ENCODE measurements at places on chromosomes 11 and 22.

DNA sequence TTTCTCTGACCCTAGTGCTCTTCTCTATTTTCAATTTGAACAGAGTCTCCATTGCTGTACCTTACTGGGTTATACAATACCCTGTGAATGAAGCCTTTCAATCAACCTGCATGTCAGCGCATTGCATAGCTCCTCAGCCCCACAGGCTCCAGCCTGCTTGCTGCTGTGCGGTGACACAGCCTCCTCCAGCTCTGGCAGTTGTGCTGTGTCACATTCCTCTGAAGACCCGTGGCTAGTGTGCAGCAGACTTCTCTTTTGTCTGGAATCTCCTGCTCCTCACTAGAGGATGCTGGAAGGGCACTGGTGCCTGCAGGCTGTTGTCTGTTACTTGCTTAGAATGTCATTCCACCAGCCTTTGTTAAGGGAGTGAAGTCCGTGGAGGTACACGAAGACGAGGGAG, 390.1 kb upstream of the B3GAT1 start:
- DNase-seq = peak; percentile 76

DNA sequence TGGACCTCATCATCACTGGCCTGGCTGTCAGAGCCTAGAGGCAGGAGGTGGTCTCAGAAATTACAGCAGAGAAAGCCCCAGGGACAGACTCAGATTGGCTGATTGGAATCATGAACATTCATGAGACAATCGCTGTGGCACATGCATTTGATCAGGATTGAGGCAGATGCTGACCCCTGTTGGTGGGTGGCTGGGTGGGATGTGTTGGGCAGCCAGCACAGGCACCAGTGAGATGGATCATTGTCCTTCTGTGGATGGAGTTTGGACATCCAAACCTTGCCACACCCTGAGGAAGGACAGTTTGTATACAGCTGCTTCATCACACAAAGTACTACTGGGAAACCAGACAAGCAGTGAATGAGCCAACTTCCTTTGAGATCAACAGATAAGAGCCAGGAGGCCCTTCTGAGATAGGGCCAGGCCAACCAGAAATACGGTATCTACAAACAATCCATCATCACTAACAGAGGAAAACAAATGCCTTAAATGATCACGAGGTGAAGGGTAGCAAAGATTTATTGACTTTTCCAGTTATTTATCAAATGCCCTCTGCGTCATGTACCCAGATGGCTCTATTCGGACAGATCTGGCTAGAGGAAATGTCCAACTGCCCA, 17.3 kb downstream of the COMMD9 start:
- no peak for DNase-seq

DNA sequence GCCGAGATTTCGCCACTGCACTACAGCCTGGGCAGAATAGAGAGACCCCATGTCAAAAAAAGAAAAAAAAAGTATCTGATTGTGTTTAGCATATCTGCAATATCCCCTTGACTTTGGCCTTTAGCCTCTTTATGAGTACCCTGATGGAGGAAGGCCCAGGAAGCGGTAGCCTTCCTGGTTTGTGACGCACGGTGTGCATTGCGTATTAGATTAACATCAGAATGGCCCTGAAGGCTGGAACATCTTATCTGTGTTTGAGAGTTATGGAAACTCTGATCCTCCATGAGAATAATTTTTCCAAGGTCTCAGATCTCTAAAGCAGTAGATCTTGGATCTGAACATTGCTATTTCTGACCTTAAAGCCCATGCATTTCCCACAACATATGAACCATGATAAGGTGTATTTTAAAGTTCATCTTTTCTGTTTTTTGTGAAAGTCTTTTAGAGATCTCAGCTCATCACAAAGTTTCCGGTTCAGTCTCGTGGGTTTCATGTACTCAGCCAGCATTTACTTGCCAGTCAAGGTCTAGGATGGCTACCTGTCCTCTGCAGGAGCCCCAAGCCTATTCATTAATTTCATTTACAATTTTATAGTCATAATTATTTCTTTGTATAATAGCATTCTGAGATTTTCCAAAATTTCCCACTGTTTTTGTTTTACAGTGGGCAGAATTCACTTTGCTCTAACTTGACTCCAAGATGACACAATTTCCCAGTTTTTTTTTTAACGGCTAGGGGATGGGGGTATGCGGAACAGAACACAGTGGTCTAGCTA, 605 bp upstream of the FDX1 start:
- DNase-seq = no peak

DNA sequence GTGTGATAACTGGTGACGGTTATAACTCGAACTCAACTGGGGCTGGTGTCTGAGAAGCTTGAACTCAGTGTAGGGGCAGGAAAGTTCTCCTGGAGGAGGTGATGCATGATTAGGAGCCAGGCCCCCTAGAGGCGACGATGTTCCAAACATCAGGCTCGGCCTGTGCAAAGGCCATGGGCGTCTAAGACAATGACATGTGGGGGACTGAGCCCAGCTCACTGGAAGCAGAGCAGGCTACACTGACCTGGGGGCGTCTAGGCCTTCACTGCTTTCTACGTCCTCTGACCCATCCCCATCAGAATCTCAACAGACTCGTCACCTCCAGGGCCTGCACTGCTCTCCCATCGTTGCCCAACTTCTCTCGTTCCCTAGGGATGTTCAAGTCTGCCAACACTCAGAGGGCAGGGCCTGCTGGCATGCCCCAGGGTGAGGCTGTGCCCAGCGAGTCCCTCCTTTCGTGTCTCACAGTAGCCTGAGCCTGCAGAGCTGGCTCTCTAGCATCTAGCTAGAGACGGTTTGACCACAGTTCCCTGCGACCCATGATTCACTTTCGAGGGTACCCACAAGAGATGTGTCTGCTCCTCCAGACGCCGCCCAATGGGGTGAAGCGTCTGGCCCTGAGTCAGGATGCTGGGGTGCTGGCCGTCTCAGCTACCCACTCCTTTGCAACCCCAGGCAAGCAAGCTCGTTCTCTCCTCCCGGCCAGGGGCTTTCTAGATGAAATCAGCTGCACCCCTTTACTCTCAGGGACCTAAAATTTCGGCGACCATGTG, 1.1 kb upstream of the ATG16L2 start:
- peak; percentile 87 for DNase-seq

- DNase-seq = no peak
Observed at GRCh38 chr11:130689222-130689908, 226.9 kb downstream of the SNX19 start.

- no peak for DNase-seq
Observed at GRCh38 chr11:107177106-107177477, 158.8 kb upstream of the GUCY1A2 start.

- DNase-seq = no peak
Observed at GRCh38 chr11:68912254-68912653, 8.6 kb downstream of the IGHMBP2 start.

- DNase-seq = no peak
Observed at GRCh38 chr11:107478922-107479321, 21.3 kb upstream of the CWF19L2 start.

DNA sequence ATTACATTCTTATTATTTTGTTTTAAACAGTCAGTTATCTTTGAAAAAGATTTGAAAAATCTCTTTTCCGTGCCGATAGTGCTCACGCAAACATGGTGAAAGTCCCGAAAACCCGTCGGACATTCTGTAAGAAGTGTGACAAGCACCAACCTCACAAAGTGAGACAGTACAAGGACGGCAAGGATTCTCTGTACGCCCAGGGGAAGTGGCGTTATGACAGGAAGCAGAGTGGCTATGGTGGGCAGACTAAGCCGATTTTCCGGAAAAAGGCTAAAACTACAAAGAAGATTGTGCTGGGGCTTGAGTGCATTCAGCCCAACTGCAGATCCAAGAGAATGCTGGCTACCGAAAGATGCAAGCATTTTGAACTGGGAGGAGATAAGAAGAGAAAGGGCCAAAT, 28.7 kb upstream of the CTSD start:
- DNase-seq = no peak

DNA sequence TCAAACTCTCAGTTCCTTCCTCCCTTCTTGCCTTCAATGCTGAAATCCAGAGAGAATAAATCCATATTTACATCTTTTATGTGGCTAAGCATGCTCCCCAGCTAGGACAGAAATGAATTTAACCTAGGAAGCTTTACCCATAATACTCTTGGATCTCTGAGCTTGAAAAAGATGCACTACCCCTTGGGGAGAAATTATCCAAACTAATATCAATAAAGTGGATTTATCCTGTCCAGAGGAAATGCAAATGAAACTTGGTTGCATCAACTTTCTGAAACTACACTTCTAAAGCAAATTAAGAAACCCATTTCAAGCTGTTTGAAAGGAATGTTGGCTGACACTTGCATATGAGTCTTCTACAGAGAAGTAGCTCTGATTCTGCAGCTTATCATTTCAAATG, 347.9 kb downstream of the TTC28 start:
- DNase-seq = no peak

GRCh38 chr11:79209540-79210266, 231.1 kb downstream of the TENM4 start:
- DNase-seq = no peak

GRCh38 chr11:88594274-88594950, 256.9 kb upstream of the CTSC start:
- no peak for DNase-seq

GRCh38 chr22:20591660-20592310, 84.4 kb downstream of the MED15 start:
- no peak for DNase-seq

DNA sequence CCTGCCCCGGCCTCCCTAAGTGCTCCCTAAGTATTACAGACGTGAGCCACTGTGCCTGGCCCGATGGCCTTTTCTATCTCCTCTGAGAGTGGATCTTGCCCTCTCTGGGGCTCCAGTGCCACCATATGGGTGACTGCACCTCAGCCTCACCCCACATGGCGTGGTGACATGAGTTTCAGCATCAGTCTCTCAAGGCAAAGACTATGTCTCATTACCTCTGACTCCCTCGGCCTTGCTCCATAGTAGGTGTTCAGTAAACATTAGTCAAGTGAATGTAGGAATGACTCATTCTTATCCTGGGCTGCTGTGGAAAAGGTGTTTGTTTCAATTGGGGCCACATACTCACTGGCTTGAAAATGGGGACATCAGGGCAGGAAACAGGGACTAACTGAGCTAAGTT, 168.8 kb downstream of the GRIK4 start:
- no peak for DNase-seq

- DNase-seq = no peak
Observed at GRCh38 chr22:23057331-23057730, 13.0 kb upstream of the GNAZ start.

DNA sequence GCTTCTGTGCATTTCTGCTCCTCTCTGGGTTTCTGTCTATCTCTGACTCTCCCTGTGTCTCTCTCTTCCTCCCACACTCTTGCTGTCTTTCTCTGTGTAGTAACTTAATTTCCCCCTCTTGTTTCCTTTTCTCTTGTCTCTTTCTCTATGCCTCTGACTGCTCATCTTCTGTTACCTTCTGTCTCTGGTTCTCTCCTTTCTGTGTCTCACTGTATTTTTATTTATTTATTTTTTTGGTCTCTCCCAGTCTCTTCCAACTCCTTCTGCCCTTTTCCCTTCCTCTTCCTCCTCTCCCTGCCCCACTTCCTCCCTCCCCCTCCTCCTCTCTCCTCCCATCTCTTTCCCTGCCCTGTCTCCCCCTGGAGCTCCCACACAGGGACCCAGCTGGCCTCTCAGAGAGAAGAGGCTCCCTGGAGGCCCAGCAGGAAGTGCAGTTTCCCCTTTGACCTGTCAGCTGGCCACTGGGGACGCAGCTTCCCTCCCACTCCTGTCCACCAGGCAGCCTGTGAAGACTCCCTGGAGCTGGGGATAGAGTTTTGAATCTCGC, 38.3 kb upstream of the MYH9 start:
- DNase-seq = peak; percentile 51

DNA sequence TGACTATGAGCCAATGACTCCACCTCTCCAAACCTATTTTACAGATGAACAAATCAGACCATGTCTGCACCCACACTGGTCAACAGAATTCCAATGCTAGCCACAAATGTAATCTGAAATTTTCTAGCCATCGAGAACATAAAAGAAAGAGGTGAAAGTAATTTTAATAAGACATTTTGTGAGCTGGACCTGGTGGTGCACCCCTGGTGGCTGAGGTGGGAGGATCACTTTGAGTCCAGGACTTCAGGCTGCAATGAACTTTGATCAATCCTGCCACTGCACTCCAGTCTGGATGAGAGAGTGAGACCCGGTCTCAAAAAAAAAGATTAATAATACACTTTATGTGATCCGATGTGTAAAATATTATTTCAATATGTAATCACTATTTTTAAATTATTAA, 9.4 kb upstream of the RNF185 start:
- peak; percentile 37 for DNase-seq

- no peak for DNase-seq
Observed at GRCh38 chr11:33868647-33869461, 23.0 kb downstream of the LMO2 start.

GRCh38 chr11:118320515-118320914, 16.0 kb downstream of the CD3E start:
- DNase-seq = no peak

DNA sequence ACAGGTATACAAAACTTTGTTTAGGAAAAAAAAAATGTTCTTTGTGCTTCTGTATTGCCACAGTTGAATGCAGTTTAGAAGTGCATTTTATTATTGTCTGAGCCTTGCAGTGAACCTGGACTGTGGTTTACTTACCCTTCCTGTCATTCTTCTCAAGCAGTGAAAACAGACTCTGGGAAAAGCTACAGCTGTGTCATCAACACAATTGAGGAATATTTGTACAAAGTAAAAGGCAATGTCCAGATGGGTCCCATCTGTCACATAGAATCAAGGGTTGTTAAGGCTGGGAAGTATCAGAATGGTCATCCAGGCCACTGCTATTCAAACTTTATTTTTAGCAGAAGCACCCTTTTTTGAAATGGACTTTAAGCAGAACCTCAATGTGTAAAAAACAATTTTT, 73.3 kb downstream of the TRIM44 start:
- no peak for DNase-seq

GRCh38 chr11:134483291-134483690, 71.2 kb upstream of the B3GAT1 start:
- no peak for DNase-seq

GRCh38 chr11:79414644-79415317, 26.0 kb downstream of the TENM4 start:
- DNase-seq = no peak

DNA sequence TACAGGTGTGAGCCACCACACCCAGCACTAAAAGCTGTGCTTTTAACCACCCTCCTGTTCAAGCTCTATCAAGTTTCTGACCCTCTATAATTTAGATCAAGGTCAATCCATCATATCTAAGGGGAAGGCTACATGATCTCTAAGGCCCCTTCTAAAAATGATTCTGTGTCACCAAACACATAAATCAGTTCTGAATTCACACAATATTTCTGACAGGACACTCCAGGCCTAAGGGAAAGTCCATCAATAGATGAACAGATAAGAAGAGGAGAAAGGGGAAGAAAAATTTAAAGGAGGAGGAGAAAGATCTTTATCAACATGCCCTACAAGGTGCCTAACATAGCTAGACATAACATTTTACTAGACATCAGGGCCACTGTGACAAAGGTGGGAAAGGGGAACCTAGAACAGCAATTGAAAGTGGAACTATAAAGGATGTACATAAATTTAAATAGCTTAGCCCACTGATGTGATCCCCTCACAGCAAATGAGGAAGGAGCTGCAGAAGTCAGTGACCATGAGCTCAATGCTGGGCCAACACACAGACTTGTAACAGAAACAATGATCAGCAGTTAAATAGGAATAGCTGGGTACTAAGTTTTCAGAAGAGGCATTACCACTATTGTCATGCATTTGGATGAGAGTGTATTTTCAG, 4.7 kb downstream of the PRCP start:
- no peak for DNase-seq
